Colonic mucosa (tissue), 4 donors: ENCODE measurements at places on chromosomes 7 and 10. TPM values are rescaled to one million over a fixed set of nuclear protein-coding genes. Genes with fewer than 3 reads are reported as not detected.

GRCh38 chr7:92582948-92583347 lies 7.2 kb downstream of the FAM133B start:
- no peak overlapping the region for H3K27ac ChIP-seq
- no peak overlapping the region for H3K4me3 ChIP-seq
- no peak for DNase-seq

- no peaks in the 10 kb centered on the region for H3K4me1 ChIP-seq
- DNase-seq = no peak
- peak overlapping the region; percentile 10 for H3K27ac ChIP-seq
- no peak overlapping the region for H3K4me3 ChIP-seq
- H3K27me3 ChIP-seq = no peaks in the 10 kb centered on the region
Observed at GRCh38 chr10:95480901-95481491, 80.2 kb downstream of the SORBS1 start.

- H3K27me3 ChIP-seq = no peaks in the 10 kb centered on the region
- H3K36me3 ChIP-seq = no peaks in the 10 kb centered on the region
- H3K4me1 ChIP-seq = no peaks in the 10 kb centered on the region
Observed at GRCh38 chr7:81407094-81407493, 362.8 kb downstream of the HGF start.

The ST8SIA6 gene
- 3.5 TPM for total RNA-seq

The CUL1 gene
- total RNA-seq = 36.2 TPM

GRCh38 chr7:139332697-139333359 lies 8.3 kb upstream of the FMC1 start:
- no peak overlapping the region for H3K4me3 ChIP-seq
- no peaks in the 10 kb centered on the region for H3K36me3 ChIP-seq
- no peaks in the 10 kb centered on the region for H3K4me1 ChIP-seq
- DNase-seq = no peak
- H3K27ac ChIP-seq = no peak overlapping the region

- no peaks in the 10 kb centered on the region for H3K36me3 ChIP-seq
- H3K27me3 ChIP-seq = no peaks in the 10 kb centered on the region
- H3K27ac ChIP-seq = no peak overlapping the region
- no peaks in the 10 kb centered on the region for H3K4me1 ChIP-seq
Observed at GRCh38 chr7:50851451-50851850, 68.8 kb upstream of the GRB10 start.

GRCh38 chr7:24908166-24908565 lies 71.8 kb downstream of the OSBPL3 start:
- H3K27ac ChIP-seq = peak overlapping the region; percentile 11
- no peaks in the 10 kb centered on the region for H3K36me3 ChIP-seq
- H3K4me3 ChIP-seq = no peak overlapping the region
- H3K27me3 ChIP-seq = no peaks in the 10 kb centered on the region

GRCh38 chr7:36943591-36944435 lies 219.5 kb upstream of the AOAH start:
- no peak for DNase-seq
- peak overlapping the region; percentile 41 for H3K27ac ChIP-seq
- no peaks in the 10 kb centered on the region for H3K4me1 ChIP-seq
- H3K36me3 ChIP-seq = no peaks in the 10 kb centered on the region
